ENCODE measurements at places on chromosomes 5 and 9.

DNA sequence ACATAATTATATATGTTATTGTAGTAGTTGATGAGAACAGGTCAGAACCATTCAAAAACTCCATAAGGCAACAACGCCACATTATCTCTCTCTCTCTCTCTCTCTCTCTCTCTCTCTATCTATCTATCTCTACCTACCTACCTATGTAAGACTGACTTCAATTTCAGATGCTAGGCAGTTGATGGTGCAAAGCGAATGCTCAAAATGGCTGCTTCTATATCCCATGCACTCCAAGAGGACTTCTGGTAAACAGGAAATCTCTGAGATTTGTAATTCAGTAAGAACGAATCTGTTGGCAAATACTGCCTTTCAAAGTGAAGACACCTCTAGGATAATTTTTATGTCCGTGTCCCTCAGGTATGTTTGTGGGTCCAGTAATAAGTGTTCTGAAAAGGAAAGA lies 43.7 kb downstream of the MEF2C start:
- no peak for DNase-seq

DNA sequence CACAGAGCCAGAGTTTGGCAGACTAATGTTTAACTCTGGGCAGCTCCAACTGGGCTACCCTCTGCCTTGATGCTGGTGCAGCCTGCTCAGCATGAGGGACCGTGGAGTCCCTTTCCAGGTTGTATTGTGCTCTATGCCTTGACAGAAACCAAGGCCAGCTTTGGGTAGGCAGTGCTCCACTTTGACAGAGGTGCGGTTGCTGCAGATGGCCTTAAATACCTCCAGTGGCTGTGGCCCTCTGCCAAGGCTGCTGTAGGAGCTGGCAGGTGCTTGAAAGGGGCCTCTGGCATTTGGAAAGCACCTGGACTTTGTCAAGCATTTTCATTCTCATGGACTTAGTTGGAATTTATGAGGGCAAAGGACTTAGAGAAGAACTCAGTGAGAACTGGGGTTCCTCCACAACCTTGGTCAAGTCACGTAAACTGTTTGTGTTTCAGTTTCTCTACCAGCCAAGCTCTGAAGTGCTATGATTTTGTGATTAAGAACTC lies 249.7 kb upstream of the ZNF462 start:
- DNase-seq: no peak

- DNase-seq: no peak
Measured at GRCh38 chr9:93596399-93596798, 20.0 kb downstream of the PHF2 start.

- no peak for DNase-seq
Measured at GRCh38 chr9:118595719-118596305, 773.4 kb downstream of the BRINP1 start.

- no peak for DNase-seq
Measured at GRCh38 chr5:80667384-80667783, 12.6 kb upstream of the DHFR start.

DNA sequence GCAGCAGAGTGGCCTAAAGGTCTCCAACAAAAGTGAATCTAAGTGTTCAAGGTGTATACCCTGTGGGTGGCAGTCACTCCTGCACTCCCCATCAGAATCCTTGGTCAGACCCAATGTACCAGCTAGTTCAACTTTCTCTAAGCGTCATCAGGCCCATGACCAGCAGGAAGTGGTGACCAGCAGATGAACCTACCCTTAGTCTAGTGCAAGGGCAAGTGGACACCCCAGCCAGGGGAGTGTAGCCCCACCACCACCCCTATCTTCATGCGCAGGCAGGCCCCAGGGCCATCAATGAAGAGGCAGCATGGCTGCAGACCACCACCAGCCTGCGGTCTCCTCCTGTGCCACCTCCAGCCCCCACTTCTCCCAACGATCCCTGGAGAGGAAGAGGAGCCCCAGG lies 213.1 kb downstream of the AGTPBP1 start:
- DNase-seq: no peak

GRCh38 chr9:115086886-115087285 lies 31.1 kb downstream of the TNC start:
- no peak for DNase-seq

DNA sequence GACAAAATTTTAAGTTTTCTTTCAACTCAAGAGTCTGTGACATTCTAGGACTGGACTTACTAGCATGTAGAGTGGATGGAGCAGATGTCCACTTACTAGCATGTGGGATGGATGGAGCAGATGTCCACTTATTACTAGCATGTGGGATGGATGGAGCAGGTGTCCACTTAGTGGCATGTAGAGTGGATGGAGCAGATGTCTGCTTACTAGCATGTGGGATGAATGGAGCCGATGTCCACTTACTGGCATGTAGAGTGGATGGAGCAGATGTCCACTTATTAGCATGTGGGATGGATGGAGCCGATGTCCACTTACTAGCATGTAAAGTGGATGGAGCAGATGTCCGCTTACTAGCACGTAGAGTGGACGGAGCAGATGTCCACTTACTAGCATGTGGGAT lies 2.4 kb downstream of the SLC36A1 start:
- DNase-seq: no peak

- DNase-seq: no peak
Measured at GRCh38 chr5:10329446-10329819, 21.7 kb upstream of the CMBL start.

GRCh38 chr9:114336699-114337395 lies 7.2 kb downstream of the ORM2 start:
- DNase-seq: no peak

GRCh38 chr5:137375741-137376526 lies 123.2 kb downstream of the SPOCK1 start:
- DNase-seq: no peak

DNA sequence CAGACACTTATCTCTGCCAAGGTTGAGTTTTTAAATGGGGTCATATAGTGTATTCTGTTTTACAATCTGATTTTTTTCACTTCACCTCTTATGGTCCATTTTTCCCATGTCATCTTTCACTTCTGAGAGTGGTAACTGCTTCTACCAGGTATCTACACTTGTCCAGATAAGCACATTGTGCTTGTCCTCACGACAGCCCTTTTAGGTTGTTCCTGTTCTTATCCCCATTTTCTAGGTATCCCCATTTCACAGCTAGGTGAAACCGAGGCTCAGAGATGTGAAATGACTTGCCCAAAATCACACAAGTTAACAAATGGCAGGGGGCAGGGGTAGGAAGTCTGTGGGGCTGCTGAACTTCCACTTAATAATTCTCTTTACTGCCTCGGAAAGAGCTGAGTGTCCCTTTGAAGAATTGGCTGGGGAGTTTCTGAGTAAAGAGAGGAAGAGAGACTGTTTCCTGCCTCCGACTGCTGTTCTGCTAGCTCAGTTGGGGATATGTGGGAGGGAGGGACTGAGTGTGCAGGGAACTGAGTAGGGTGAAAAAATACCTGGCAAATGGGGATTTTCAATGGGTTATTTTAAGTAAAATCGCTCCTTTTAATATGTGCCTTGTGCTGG lies 255.4 kb downstream of the GRIA1 start:
- no peak for DNase-seq

DNA sequence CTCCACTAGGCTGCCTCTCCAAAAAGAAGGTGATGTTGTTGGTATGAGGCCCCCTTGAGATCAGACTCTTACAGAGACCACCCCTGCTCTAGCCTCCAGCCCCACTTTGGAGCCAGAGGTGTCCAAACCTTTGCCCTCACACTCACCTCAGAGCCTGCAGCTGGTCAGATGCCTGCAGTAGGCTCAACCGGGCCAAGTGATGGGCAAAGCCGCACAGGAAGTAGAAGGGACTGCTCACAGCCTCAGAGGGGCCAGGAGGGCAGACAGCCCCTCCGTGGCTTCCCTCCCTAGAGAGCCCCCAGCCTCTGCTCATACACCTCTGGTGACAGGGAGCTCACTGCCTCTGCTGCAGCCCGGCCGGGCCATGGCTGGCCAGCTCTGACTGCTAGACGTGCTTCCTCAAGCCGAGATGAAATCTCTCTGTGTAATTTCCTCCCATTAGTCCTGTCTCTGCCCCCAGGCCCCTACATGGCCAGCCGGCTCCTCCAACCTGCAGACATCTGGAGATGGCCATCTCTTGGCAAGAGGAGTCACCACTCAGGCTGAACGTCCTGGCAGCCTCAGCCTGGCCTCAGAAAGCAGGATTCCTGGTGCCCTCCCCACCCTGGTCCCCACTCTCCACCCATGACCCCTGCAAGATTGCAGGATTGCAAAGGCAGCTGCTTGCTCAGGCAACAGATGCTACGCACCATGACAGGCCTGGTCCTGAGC lies 7.3 kb upstream of the TCF7 start:
- no peak for DNase-seq

GRCh38 chr9:119500072-119500771 lies 131.0 kb upstream of the BRINP1 start:
- DNase-seq: no peak

DNA sequence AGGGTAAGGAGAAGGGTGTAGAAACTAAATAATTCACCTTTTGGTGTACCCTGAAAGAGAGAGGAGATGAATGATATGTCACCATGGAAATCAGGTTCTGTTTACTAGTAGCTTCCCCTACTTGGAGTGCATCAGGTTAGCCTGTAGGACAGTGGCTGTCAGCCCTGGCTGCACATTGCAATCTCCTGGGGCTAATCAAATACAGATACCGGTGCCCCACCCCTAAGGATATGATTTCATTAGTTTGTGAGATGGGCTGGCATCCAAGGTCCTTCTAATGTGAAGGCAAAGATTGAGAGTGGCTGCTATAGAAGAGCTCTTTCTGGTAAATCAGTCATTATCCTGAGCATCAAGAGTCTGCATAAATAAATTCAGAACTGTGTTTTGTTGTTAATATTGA lies 47.2 kb downstream of the INSYN2B start:
- DNase-seq: no peak

DNA sequence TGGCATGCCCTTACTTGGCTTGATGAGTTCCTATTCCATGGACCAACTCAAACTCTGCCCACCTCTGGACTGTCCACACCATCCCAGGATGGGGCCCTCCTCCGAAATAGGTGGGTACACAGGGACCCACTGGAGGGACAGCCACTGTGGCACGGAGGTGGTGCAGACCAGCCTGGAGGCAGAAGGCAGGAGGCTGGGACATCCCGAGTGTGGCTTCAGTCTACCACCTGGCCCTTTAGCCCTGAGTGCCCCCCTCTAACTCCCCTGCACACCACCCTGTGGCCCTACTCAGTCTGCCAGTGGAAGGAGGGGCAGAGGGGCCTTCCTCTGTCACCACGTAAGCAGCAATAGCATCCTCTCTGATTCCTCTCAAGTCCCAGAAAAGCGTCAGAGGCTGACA lies 3.7 kb downstream of the IL3 start:
- DNase-seq: no peak

GRCh38 chr5:32949286-32949970 lies 238.3 kb downstream of the NPR3 start:
- no peak for DNase-seq

GRCh38 chr5:21774801-21775200 lies 1078.3 kb downstream of the CDH12 start:
- no peak for DNase-seq

- DNase-seq: no peak
Measured at GRCh38 chr9:88992556-88992955, 1.3 kb downstream of the S1PR3 start.

DNA sequence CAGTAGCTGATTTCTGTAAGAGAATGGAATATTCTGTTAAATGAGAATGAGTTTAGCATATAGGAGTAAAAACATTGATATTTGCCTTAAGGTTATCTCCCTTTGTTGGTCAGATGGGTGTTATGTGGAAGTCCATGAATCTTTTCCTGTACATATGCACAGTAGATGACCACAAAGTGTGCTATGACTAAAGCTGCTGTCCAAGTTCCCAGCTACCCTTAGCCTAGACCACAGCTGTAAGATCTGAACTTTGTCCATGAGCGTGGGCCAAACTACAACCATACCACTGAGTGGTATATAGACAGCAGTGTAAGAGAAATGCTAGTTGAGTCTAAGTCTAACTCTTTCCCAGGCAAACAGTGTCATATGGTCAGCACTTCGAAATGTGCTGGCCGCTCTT lies 48.8 kb downstream of the CD180 start:
- DNase-seq: no peak

GRCh38 chr5:111694133-111694532 lies 62.9 kb downstream of the NREP start:
- no peak for DNase-seq

- no peak for DNase-seq
Measured at GRCh38 chr5:175576096-175576495, 81.8 kb upstream of the HRH2 start.

- DNase-seq: no peak
Measured at GRCh38 chr9:61668846-61669245, 479.0 kb downstream of the SPATA31A7 start.

- DNase-seq: no peak
Measured at GRCh38 chr9:35397216-35397698, 92.7 kb upstream of the RUSC2 start.

GRCh38 chr5:119019949-119020348 lies 31.6 kb upstream of the DTWD2 start:
- no peak for DNase-seq

DNA sequence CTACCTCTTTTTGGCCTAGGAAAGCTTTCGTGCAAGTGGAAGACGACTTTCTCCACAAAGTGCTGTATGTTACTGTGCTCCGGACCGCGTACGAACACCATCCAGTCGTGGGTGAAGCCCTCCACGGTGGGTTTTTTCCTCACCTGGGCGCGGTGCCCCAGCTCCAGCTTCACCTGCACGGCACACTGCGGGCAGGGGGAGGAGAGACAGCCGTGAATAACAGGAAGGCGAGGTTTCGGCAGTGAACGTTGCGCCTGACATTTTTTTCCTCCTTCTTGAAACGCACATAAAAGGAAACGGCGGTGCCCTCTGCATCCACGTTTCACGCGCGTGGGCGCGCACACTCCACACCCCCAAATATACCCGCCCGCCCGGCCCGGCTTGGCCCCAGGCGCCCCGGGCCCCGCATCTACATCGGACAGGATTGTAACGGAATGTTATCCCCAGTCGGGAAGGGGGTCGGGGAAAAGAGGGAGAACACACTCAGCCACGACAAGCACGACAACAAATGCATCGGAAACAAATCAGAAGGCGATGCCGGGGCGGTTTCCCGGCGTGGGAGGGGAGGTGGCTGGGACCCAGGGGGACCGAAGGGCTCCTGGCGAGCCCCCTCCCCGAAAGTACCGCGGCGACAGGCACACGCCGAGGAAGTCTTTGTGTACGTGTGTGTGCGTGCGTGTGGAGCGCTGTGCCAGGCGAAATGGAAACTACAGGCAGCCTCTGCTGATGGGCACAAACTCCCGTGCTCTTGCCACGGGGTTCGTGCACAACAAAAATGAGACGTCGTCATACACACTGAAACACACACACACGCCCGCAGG lies 1.4 kb downstream of the MLLT3 start:
- DNase-seq: peak; percentile 56

- no peak for DNase-seq
Measured at GRCh38 chr9:137612741-137613142, 6.1 kb upstream of the EHMT1 start.

DNA sequence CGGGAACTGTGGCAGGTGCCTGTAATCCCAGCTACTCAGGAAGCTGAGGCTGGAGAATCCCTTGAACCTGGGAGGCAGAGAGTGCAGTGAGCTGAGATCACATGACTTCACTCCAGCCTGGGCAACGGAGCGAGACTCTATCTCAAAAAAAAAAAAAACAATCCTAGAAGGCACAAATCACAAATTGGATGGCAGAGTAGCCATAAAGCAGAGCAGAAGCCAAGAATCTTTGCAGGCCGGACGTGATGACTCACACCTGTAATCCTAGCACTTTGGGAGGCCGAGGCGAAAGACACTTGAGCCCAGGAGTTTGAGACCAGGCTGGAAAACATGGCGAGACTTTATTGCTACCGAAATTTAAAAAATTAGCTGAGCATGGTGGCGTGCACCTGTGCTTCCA lies 9.2 kb upstream of the FUBP3 start:
- DNase-seq: no peak

GRCh38 chr5:72231991-72232703 lies 87.9 kb downstream of the MRPS27 start:
- DNase-seq: no peak

All from activated naive CD8-positive, alpha-beta T cell treated with anti-CD3 and anti-CD28 coated beads for 36 hours (primary cell).